Stimulated activated CD8-positive, alpha-beta memory T cell treated with anti-CD3 and anti-CD28 coated beads, Interleukin-7, amount 100 ng/mL, for 1 hour (primary cell): ENCODE measurements at places on chromosomes 6 and 20.

DNA sequence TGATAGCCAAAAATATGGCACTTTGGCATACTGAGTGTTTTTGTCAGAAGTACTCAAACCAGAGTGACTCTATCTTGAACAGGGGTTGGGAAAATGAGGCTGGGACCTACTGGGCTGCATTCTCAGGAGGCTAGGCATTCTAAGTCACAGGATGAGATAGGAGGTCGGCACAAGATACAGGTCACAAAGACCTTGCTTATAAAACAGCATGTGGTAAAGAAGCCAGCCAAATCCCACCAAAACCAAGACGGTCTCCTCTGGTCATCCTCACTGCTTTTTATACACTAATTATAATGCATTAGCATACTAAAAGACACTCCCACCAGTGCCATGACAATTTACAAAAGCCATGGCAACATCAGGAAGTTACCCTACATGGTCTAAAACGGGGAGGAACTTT lies 985.1 kb downstream of the HACE1 start:
- no peak for DNase-seq

- DNase-seq = no peak
Observed at GRCh38 chr6:73308712-73309534, 45.2 kb downstream of the DPPA5 start.

DNA sequence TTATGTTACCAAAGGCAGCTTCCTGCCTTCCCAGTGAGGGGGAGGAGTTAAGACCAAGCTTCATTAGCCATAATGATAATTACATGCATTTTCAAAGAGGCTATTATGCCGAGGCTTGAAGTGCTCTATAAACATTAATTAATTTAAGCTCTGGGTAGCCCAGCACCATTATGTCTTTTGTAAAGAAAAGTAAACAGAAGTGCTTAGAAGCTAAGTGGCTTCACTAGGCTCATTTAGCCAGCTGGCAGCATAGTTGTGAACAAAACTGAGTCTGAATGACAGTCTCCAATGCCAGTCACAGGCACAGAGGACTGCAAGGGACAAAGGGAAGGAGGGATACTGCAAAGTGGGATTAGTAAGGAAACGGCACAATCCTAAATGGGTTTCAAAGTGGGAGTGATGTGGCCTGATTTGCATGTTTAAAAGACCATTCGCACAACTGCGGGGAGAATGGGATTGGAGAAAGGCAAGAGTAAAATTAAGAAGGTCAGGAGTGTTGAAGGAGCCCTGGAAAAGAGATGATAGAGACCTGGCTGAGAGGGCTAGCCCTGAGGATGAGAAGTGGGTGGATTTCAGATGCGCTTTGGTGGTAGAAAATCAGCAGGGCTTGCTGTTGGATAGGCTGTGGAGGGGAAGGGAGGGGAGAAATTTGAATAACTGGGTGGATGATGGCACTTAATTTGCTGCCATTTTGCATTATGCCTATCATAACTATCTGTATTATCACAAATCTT lies 20.1 kb upstream of the ISM1 start:
- DNase-seq = no peak

- no peak for DNase-seq
Observed at GRCh38 chr6:15516923-15517560, 145.8 kb downstream of the DTNBP1 start.

DNA sequence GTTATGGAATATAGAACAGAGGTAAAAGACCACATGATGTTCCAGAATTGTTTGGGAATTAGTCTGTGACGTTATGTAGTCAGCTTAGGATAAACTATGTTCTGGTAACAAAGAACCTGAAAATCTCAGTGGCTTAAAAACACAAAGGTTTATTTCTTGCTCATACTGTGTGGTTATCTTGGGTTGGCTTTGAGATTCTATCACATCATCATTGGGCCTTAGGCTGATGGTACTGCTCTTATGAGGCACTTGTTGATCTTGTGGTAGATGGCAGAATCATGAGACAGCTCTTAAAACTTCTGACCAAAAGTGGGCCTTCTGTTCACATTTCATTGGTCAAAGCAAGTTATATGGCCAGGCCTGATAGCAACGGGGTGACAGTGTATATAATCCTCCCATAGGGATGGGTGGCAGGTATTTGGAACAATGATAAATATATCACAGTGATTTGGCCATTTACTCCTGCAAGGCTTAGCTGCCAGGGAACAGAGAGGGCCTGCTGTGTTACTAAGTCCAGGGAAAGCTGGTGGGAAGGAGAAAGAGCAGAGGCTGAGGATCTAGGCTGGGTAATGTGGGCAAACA lies 13.5 kb downstream of the DHX35 start:
- no peak for DNase-seq

GRCh38 chr6:169445661-169446581 lies 192.3 kb upstream of the THBS2 start:
- no peak for DNase-seq

GRCh38 chr6:122381494-122382265 lies 17.8 kb upstream of the HSF2 start:
- DNase-seq = peak; percentile 9

GRCh38 chr6:70180901-70181599 lies 121.8 kb downstream of the COL9A1 start:
- DNase-seq = no peak

GRCh38 chr20:45358282-45359068 lies 4.5 kb upstream of the SYS1 start:
- no peak for DNase-seq

- DNase-seq = no peak
Observed at GRCh38 chr6:72699159-72699558, 77.3 kb downstream of the KCNQ5 start.

GRCh38 chr6:90274451-90275030 lies 22.1 kb downstream of the BACH2 start:
- DNase-seq = peak; percentile 74

DNA sequence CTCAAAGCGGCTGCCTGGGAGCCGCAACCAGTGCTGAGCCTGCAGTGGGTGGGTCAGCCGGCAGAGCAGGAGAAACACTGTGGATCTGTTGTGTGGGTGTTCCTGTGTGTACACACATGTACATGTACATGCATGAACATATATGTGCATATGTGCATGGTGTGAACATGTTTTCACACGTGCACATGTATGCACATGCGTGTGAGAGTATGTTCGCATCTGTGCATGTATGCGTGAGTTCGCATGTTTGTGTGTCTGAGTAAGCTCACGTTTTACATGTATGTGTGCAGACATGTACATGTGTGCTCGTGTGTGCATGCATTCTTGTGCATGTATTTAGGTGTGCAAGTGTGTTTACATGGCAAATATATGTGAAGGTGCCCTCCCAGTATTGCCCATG lies 302.6 kb downstream of the CDH4 start:
- no peak for DNase-seq
